ENCODE measurements at places on chromosomes 12 and 14. TPM values are rescaled to one million over a fixed set of nuclear protein-coding genes. Genes with fewer than 3 reads are reported as not detected.

- no peak for DNase-seq
These were observed 5.2 kb upstream of the HSP90B1 start for GRCh38 chr12:103924761-103925641.

GRCh38 chr12:93773122-93773871 lies 96.1 kb downstream of the CRADD start:
- no peak for DNase-seq

DNA sequence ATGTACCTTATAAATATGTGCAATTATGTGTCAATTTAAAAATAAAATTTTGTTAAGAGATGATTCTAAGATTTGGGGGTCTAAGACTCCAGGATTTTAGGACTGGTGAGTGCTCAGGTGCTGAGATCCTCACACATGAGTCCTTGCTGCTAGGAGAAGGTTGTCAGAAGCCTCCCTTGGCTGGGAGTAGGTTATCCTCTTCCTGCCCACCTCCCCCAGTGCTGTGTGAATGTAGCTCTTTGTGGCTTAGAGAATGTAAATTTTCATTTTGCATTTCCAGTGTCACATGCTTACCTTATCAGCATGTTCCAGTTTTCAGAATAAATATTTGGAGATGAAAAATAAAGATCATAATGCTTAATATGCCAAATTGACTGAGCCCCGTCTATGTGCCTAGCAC lies 114.2 kb upstream of the MDM1 start:
- DNase-seq, result no peak

- no peak for DNase-seq
These were observed 223.3 kb upstream of the SFSWAP start for GRCh38 chr12:131487388-131488124.

- DNase-seq, result peak; percentile 34
These were observed 11.3 kb downstream of the SLC25A29 start for GRCh38 chr14:100294963-100295330.

DNA sequence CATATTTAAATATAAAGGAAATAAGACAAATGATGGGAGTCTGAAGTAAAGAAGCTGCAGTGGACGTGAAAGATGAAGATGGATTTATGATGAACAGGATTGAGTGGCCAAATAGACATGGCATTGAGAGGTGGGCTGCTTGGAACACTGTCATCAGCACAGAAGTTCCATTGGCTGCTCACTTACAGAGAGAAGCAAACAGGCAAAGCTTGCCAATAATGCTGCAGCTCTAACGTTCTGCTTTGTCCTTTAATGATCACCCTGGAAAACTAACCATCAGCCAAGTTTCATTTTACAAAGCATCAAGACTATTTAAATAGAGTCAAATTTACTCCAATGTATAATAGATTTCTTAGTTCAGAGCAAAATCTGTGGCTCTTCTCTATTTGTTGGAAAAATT lies 721.4 kb downstream of the TMTC2 start:
- no peak for DNase-seq

GRCh38 chr12:26274441-26275312 lies 79.3 kb downstream of the SSPN start:
- peak; percentile 89 for DNase-seq

DNA sequence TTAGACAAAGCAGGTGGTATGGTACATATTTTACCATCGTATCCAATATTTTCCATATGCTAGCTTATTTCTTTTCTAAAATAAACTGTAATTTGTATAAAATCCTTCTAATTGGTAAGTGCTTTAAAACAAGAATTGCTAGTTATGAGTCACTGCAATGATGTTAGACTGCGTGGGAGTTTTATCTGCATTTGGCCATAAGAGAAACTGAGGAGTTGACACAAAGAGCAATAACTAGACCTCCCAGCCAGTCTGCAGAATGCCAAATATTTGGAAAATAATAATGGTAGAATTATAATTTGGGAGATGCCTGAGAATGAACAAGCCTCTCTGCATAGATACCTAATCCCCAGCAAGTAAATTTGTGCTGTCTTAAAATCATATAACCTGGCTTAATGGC lies 61.7 kb upstream of the PTPRR start:
- DNase-seq, result no peak

- no peak for DNase-seq
These were observed 60.4 kb downstream of the FZD10 start for GRCh38 chr12:130222519-130223218.

- DNase-seq, result no peak
These were observed 12.1 kb upstream of the PRR4 start for GRCh38 chr12:10861366-10861765.

DNA sequence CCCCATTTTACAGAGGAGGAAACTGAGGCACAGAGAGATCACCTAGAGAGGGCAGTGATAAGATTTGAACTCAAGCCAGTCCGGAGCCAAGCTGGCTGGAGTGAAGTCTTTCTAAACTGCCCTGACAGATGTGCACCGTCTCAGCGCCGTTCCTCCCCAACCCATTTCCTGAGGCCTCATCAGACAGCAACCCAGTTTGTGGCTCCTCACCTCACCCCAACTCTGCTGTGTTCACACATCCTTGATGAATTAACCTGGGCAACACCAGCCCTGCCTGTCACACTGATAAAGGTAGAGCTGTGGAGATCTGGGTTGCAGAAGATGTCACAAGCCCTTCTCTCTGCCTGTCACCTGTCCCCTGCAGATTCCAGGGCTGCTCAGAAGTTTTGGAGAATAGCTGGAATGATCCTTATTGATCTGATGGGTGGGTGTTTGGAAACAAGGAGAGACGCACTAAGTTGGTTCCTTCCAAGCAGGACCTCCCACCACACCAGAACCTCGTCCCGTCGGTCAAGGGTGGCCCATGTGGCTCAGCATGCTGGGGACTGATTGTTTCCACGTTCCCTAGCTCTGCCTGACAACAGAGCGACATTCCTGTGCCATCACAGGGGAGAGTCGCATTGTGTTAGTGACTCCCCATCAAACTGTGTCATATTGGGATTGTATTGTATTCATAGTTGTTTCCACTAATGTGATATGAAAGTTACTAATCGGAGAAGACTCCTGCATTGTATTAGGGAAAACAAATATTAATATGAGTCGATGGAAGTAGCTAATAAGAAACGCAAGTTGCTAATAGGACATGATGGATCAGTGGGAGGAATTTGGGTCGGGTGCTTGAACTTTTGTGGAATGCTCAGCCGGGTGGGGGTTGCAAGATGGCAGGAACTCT lies 200.6 kb downstream of the PHETA1 start:
- no peak for DNase-seq

DNA sequence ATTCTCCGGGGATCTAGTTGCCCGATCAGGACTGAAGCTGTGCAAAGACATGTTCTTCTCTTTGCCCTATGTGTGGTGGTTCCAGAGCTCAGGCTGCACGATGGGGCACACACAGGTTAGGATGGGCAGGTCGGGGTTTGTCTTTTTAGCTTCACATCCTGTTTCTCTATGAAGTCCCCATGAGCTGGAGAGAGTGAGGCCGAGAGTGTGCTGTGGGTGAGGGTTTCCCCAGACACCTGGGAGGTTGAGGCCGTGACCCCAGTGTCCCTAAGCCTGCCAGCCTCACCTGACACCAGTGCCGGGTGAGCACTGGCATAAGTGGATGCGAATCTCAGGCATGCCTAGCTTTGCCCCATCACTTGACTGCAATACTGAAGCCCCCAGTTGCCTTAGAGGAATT lies 32.9 kb upstream of the IGF1 start:
- no peak for DNase-seq

GRCh38 chr14:41875116-41875515 lies 268.4 kb downstream of the LRFN5 start:
- DNase-seq, result no peak

DNA sequence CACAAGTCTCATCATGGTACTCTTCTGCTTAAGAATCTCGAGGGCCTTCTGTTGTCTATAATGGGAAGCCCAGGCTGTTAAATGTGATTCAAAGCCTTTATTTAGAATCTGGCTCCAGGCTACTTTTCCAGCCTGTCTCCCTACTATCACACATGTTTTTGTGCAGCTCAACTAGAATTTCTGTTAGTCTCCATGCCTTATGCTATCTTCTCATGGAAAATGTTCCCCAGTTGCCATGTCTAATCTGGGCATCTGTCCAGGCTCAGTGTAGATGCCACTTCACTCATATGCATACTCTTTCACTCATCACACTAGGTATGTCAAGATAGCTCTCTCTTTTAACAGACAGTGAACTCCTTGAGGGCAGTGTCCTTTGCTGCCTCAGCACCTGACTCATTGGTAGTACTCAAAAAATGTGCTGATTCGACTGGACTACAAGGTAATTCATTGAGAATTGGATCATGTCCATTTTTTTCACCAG lies 145.3 kb downstream of the TTLL5 start:
- DNase-seq, result no peak

- DNase-seq, result no peak
These were observed 24.7 kb downstream of the CLMN start for GRCh38 chr14:95294834-95295599.

- DNase-seq, result peak; percentile 23
These were observed 53.9 kb downstream of the ANAPC7 start for GRCh38 chr12:110349514-110350151.

DNA sequence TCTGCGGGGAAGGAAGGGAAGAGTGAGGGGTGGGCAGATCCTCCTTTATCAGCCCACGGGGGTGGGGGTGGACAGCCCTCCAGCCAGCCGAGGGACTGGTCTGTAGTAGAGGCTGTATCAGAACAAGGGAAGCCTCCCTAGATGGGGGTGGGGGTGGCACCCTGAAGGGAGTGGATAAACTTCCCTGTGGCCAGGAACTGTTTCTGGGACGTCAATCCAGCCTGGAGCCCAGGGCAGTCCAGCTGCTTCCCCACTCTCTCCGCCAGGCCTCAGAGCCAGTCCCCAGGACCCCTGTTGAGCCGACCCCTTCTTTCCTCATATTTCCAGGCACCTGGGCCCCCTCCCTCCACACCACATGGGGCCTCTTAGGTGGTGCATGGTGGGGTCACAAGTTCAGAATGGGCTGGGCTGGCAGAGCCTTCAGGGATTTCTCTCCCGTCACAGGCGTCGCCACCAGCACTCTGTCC lies 6.7 kb downstream of the PLD4 start:
- DNase-seq, result no peak

DNA sequence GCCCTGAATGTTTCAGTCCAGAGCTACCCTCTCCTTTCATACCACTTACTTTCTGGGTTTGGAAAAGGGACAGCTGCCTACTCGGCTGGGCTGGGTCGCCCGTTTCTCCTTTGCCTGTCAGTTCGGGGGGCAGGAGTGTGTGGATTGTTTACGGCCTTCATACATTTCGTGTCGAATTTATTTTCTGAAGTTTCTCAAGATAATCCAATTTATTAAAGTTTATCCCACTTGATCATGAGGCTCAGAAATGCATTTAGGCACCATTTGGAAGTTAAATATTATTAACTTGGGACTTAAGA lies 608 bp downstream of the ZNF410 start:
- no peak for DNase-seq

GRCh38 chr14:65213316-65213715 lies 111.0 kb upstream of the MAX start:
- no peak for DNase-seq

DNA sequence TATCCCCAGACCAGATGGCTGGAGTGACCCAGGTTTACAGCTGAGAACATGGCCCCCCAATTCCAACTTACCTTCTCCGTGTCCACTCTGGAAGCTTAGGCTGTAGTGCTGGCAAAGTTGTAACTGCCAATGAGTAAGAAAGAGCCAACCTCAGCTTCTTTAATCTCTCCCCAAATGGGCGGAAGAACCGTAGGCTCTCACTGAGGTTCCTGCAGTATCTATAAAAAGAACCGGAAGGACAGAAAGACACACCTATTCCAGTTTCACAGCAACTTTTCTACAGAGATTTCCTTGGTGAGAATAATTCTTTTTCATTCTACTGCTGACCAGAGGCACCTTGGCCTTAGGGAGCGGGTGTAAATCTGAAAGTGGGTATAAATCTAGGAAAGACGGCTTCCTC lies at the start of gene GPRC5D:
Gene GPRC5D (minus strand): TSS at position 135 of the 400 bp plus-strand sequence. CDS start 1,786 bp downstream, outside the sequence.
- DNase-seq, result no peak

GRCh38 chr14:96811985-96812667 lies 14.9 kb downstream of the VRK1 start:
- no peak for DNase-seq

DNA sequence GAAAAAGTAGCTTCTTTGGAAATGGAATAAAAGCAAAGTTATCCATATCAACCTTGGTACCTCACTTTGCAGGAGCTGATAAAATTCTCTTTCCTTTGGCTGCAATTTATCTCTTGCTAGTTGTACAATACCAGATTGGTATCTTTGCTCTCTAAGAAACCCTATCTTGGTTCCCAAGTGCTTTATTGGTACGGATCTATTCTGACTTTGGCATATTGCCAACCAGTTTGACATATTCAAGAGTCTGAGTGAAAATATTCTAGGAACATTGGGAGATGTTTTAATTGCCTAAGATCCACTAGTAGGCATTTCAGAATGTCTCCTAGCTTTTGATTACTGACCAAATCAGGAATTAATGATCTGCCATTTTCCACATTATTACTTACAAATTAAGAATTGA lies 167.2 kb upstream of the ATP2B1 start:
- DNase-seq, result no peak

- no peak for DNase-seq
These were observed 2.9 kb upstream of the PCNX1 start for GRCh38 chr14:70904373-70904772.

GRCh38 chr12:112967306-112967705 lies 11.0 kb upstream of the OAS2 start:
- DNase-seq, result no peak

- no peak for DNase-seq
These were observed 211.6 kb downstream of the DUSP6 start for GRCh38 chr12:89140602-89141238.

DNA sequence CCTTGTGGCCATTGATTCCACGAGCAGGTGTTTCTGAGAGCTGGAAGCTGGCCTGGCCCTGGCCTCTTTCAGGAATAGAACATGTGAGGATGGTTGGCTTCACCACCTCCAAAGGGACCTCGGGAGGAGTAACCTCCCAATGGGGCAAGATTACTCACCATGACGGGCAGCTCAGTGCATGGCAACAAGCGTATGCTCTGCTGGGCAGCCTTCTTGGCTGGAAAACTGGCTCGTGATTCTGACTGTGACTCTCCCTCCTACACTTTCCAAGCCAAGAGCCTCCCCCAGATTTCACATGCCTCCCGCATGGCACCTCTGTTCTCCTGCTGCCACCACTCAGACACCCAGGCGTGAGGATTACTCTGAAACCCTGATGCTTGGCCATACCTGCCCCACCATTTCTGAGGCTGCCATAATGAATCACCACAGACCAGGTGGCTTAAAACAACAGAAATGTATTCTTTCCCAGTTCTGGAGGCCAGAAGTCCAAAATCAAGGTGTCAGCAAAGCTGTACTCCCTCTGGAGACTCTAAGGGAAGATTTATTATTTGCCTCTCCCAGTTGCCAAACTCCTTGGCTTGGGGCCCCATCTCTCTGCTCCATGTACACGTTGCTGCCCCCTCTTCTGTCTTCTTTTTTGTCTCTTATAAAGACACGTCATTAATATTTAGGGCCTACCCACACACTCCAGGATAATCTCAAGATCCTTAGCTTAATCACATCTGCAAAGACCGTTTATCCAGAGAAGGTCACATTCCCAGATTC lies 215.9 kb downstream of the CHST11 start:
- peak; percentile 89 for DNase-seq

GRCh38 chr14:30872602-30873001 lies 1.8 kb upstream of the COCH start:
- DNase-seq, result no peak

The SYCP3 gene
- polyA plus RNA-seq, result not detected

The PLCZ1 gene
- not detected for polyA plus RNA-seq

The A2M gene
- polyA plus RNA-seq, result 268 TPM

The SERPINA12 gene
- not detected for polyA plus RNA-seq

The CYP27B1 gene
- 0.28 TPM for polyA plus RNA-seq

The FGF23 gene
- not detected for polyA plus RNA-seq

Measured in aorta (tissue), 5 donors.